ENCODE measurements at places on chromosomes 1 and 21. TPM values are rescaled to one million over a fixed set of nuclear protein-coding genes. Genes with fewer than 3 reads are reported as not detected.

DNA sequence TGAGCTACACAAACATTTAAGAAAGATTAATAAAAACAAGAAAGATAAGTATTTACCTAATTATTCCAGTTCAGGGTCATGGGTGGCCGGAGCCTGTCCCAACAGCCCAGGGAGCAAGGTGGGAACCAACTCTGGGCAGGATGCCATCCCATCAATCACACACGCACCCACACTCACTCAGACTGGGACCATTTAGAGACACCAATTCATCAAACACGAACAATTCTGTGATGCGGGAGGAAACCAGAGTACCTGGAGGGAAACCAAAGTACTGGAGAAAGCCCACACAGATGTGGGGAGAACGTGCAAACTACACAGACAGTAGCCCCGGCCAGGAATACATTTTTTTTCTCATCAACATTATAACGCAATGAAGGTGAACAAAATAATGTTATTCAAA lies 16.2 kb downstream of the WASF2 start:
- DNase-seq, result no peak

DNA sequence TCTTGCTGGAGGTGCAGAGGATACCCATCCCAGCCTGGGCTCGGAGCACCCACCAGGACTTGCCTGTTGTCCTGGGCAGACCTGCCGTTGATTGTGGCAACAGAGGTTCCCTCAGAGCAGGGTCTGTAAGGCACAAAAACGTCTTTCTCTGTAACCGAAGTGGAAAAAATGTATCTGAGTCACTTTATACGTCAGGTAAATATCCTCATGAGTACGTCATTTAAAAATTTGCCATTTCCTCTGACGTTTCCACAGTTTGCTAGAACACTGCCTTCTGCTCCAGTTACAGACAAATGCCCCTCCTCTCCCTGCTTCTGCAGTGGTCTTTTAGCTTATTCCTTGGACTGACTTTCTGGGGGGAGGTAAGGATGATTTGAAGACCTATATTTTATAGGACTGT lies 326.8 kb downstream of the HHAT start:
- no peak for DNase-seq

DNA sequence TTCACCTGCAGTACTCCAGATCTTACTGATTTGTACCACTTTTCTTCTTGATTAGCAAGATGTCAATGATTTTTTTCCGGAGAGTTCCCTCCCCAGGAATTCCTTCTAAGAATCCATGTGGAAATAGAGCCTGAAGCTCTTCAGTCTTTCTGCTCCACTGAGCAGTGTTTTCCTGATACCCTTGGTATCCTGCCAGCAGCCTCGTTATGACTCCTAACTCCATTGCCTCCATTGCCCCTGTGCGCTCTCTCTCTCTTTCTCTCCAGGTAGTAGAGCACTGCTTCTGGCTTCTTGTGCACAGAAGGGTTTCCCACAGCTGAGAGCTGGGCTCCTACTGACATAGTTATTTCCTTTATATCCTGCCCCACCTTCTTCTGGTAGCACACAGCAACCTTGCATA lies 12.2 kb downstream of the UBE2U start:
- DNase-seq, result no peak

DNA sequence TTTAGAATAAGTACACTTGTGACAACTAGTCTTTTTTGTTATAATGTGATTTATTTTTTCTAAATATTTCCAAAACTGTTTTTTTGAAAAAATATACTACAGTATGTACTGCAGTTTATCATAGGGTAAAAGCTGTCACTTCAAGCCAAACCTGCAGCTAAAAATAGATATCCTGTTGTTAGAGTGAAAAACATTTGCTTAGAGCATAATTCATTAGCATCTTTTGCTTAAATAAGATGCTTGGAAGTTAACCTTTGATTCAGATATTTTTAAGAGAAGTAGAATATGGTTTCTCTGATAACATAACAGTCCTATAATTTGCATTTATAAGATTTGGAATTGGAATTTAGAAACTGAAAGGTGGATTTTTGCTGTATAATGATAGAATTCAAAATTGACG lies 21.5 kb downstream of the PRKACB start:
- DNase-seq, result no peak

HPCA gene
- total RNA-seq, result not detected

All from activated CD4-positive, alpha-beta T cell treated with anti-CD3 and anti-CD28 coated beads, Interleukin-2, amount 10 ng/mL, durations not matched to agents 24 days and 14 days (primary cell).